Stimulated activated CD4-positive, alpha-beta T cell treated with anti-CD3 and anti-CD28 coated beads, Interleukin-15, amount 100 ng/mL, for 1 hour (primary cell): ENCODE measurements at places on chromosomes 1 and 21.

DNA sequence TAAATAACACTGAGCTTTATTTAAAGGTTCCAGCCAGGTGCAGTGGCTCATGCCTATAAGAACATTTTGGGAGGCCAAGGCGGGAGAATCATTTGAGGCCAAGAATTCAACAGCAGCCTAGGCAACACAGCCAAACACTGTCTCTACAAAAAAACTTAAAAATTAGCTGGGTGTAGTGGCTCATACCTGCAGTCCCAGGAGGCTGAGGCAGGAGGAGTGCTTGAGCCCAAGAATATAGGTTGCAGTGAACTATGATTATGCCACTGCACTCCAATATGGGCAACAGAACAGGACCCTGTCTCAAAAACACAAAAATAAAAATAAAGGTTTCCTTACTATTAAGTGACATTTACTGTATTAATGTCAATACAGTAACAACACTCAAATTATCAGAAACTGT is 2.1 kb downstream of the TAF12 start:
- DNase-seq: no peak

DNA sequence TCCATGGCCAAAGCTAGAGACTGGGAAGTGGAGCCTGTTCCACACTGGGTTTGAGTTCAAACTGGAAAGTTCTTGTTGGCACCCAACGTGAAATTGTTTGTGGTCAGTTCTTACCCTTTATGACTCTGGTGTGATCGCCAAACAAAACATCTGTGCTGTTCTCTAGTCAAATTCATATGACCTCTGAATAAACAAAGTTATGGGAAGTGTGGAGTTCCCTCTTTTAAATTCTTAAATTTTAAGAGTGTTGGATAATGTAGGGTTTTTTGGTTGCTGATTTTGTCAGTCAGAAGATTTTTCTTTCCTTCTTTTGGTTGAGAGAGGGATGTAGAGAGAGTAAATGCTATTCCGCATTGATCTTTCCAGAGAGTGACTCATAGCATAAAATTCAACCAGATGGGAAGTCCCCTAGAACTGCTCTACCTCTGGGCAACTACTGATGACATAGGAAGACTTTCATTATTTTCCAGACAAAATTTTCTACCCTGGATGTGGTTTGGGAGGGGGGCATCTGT is 36.4 kb downstream of the CHML start:
- DNase-seq: no peak

DNA sequence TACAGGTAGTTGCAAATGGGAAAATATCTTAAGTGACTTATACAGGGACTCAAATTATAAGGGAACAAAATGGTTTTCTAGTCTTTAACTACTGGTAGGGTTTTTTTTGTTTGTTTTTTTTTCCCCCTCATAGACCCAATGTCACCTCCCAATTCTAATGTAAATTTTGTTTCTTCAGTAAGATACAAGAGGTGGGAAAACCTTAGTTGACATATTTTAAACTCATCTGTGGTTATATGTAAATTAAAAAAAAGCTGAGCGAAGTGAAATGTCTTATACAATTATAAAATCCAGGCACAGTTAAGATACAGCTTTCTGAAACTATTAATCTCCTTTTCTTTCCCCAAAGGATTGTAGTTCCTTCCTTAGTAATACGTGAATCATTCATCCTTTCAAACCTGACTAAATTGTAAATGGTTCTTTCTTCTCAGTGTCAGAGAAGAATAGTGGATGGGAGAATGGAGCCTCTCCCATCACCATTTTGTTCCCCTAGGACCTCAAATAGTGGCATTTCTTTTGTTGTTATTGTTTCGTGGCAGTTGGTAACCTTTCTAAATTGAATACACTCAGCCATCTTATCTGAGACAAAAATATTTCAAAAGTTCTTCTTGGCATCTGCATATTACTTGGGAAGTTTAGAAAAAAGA is 11.2 kb downstream of the TSEN15 start:
- DNase-seq: no peak

- no peak for DNase-seq
Measured at GRCh38 chr1:186188004-186188539, 187.0 kb downstream of the TPR start.

- no peak for DNase-seq
Measured at GRCh38 chr1:7810395-7810794, 26.3 kb downstream of the PER3 start.

GRCh38 chr1:152035539-152036266 is 1.1 kb downstream of the S100A11 start:
- DNase-seq: no peak

GRCh38 chr1:200211157-200211556 is 183.6 kb downstream of the NR5A2 start:
- no peak for DNase-seq

GRCh38 chr1:42962641-42963377 is 4.1 kb upstream of the SLC2A1 start:
- DNase-seq: no peak

- no peak for DNase-seq
Measured at GRCh38 chr1:97108179-97108578, 386.6 kb downstream of the PTBP2 start.

DNA sequence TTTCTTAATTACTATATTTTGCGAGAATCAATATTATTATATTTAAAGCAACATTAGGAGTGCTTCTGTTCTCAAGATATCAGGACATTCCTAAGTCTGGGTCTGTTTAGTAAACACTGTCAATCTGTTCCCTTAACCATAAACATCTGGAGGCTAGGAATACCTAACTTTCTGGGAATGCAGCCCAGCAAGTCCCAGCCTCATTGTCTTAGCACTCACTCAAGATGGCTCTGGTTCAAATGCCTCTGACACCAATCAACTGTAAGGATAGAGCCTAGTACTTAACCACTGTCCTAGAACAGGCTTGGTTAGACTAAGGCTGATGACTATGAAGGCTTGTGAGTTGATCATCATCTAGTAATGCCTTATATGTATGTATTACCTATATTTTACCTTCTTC is 61.5 kb downstream of the TNN start:
- no peak for DNase-seq

GRCh38 chr1:228063251-228064191 is 19.0 kb upstream of the ARF1 start:
- no peak for DNase-seq

- DNase-seq: no peak
Measured at GRCh38 chr1:103194060-103194459, 85.7 kb upstream of the COL11A1 start.

DNA sequence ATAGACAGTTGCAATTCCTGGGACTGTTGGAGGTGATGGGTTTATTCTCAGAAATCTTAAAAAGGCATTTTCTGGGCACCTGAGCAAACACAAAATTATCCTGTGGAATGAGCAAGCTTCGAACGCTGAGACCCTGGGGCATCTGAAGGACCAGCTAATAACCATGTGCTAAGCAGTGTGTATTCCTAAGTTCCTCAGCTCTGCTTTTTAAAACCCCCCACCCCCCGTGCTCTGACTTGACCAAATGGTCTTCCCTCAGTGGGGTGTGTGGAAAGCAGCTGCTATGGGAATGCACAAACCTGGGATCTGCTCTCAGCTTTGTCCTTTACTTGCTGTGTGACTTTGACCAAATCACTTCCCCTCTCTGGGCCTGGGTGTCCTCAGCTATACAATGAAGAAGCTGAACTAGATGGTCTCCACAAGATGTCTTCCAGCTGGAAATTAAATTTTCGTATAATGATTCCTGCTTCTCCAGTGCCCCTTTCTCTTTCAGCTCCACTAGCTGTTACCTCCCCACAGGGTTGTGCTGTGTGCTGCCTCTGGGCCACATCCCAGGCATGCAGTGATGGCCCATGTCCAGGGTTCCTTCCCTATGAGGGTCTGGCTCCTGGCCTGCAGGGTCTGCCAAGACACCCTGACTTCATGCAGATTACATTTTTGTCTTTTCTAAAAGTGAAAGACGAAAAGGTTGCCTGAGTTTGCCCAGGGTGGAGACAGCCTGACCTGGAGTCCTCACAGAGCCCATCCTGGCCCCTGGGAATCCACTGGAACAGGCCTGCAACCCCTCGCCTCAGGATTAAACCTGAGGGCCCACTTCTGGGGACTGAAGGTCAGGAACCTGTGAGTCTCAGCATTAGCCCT is 14.9 kb upstream of the CD247 start:
- DNase-seq: no peak

DNA sequence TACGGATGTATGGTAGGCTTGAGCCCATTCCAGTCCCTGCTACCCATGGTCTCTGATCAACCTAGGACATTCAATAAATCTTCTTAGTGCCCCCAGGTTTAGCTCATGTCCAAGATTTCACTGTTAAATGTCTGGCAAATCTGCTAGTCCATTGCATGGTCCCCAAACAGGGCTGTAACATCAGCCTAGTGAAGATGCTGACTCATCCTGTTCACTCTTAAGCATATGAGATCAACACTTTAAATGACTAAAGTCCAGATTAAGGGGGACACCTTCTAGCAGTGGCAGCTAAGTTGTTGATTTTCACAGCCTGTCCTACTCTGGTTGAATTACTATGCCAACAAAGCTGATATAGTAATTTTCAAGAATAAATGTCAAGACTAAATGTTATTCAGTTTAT is 46.5 kb upstream of the NUF2 start:
- no peak for DNase-seq

GRCh38 chr1:29389533-29390041 is 153.3 kb downstream of the PTPRU start:
- DNase-seq: no peak

- no peak for DNase-seq
Measured at GRCh38 chr1:112522621-112523020, 13.9 kb downstream of the WNT2B start.
